ENCODE measurements at places on chromosomes 5 and 9.

DNA sequence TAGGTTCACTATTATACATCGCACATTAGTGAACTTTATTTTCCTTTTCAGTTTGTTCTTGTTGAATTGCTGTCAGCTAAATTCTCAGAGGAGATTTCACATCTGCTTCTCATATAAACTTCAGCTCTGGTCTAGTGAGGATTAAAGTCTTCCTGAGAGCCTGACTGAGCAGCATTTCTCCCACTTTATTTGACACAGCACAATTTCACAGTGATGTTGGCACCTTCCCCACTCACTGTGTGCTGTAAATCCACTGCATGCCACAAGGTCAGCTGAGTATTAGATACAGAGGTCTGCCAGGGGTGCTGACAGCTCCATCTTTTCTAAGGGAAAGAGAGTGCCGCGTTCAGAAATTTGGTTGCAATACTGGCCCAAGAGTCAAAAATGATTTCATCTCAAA lies 567.4 kb downstream of the PRR16 start:
- DNase-seq, result no peak

DNA sequence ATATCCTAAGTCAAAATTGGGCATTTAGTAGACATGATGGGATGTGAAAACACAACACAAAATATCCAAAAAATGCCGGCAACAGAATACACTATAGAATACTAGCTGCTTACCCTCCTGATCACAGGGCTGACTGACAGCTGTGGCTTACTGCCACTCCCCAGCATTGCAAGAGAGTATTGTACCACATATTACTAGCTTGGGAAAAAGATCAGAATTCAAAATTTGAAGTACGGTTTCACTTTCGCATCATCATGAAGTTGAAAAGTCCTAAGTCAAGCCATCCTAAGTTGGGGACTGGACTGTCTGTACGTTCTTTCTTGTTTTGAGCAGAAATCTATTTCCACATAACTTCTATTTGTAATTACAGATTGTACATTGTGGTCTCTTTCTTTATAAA lies 851.4 kb downstream of the MAT2B start:
- DNase-seq, result no peak

- no peak for DNase-seq
Observed at GRCh38 chr9:4214486-4214885, 85.4 kb downstream of the GLIS3 start.

GRCh38 chr9:98117984-98118639 lies 910 bp downstream of the TRIM14 start:
- peak; percentile 50 for DNase-seq

DNA sequence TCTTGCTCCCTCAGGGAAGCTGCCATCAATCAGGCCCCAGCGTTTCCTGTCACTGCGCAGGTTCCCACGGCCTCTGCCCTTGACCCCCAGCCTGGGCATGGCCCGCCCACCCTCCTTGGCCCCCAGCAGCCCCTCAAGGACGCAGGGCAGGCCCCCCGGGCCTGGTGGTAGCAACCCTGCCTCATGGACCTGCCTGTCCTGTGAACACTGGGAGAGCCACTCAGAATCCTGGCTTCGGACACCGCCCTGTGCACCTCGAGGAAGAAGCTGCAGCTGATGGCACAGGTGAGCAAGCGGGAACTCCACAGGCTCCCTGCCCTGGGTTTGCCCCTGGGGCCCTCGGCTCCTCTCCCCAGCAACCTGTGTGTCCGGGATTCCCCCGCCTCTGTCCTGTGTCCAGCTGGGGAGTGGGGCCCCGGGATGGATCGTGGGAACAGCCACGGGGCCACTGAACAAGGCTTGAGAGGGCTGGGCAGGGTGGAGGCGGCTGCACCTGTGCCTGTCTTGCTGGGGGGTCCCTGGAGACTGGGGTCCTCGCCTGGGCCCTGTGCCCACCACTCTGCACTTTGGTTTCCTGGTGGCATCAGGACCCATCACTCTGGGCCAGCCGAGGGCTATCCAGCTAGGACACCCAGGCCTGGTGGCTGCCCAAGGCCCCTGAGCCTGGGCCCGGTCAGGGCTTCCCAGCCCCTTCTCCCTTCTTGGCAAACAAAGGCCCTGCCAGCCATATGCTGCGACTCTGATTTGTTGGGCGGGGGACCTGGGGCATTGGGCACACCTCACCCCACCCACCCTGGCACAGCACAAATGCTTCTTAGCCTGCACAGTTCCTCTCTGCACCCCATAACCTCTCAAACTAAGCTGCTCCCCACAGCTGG lies 33.5 kb upstream of the EGFL7 start:
- DNase-seq, result no peak

DNA sequence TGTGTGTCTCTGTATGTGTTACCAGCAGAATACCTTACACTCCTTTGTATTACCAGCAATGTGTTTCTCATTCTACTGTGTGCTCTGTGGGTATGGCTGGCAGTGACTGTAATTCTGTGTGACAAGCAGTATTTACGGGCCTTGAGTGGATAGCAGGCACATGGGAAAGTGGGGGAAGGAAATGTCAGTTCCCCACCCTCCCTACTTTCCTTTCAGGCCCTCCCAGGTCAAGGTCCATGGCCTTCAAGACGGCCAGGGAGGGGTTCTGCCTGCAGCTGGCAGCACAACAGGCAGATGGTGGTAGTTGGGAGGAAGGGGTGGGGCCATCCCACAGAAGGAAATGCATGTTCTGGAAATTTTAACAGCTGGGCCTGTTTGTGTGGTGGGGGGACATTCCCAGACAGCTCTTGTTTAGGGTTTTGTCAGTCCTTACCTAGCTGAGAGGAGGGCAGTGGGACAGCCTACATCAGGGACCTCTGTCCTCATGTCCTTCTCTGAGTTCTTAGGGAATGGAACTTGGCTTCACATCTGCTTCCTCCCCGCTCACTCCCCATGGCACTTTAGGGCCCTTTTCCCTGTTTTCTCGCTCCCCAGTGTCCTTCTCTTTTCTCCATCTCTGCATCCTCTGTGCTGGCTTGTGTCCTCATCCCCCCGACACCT lies 14.6 kb upstream of the TNIP1 start:
- no peak for DNase-seq

- DNase-seq, result peak; percentile 36
Observed at GRCh38 chr9:126591083-126591482, 22.6 kb upstream of the LMX1B start.

- DNase-seq, result peak; percentile 3
Observed at GRCh38 chr5:164962329-164962961, 1457.0 kb downstream of the MAT2B start.

- DNase-seq, result no peak
Observed at GRCh38 chr5:167156446-167156845, 1135.0 kb upstream of the WWC1 start.

- no peak for DNase-seq
Observed at GRCh38 chr5:177486256-177486655, 11.1 kb downstream of the PDLIM7 start.

GRCh38 chr5:174895360-174895759 lies 171.0 kb downstream of the MSX2 start:
- no peak for DNase-seq

DNA sequence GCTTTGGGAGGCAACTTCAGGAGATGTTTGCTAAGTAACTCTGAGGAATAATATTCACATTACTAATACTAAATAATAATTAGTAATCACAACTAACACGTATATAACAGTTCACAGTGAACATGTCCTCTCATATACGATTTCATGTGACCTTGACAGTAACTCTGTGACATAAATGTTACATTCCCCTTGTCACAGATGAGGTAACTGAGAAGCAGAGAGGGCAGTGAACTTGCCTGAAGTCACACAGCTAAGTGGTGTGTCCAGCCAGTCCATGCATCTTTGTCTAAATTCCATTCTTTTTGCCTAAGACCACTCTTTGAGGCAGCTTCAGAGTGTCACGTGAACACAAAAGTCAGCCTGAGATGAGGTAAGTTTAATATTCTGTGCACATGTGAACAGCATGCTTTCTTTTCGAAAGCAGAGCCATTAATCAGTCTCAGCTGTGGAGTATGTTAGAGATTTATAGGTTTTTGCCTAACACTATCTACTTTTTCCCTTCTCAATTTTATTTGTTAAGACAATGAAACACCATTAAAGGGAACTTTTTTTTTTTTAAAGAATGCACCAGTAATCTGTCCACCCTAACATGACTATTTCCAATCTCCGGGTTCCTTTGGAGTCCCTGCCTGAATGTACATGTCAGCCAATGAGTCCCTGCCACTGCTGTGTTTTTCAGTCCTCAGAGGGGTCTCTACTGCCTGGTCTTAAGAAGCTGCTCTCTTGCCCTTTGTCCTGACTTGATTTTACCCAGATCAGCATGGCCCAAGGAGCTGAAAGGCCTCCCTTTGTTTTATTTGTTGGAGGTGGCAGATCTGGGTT lies 43.5 kb downstream of the SH3PXD2B start:
- no peak for DNase-seq

DNA sequence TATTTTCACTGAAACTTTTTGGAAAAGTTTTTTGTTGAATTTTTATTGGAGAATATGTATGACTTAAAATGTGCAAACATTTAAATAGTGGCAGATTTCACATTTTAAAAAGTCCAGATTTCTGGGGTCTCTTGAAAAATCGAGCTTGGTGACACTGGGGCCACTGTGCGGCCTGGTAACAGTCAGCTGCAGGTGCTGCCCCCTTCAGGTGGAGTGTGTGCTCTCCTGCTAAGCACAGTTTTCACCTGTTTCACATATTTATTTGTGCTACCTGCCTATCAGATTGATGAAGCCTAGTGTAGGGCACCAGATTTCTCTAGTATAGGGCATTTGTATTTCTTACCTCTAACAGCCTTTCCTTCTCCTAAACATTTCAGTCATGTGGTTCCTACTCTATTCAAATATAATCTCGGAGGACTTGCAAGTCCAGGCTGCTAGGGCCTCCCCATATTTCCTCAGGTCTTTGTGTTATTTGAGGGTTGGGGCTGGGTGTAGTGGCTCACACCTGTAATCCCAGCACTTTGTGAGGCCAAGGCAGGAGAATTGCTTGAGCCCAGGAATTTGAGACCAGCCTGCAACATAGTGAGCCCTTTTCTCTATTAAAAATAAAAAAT lies 95.8 kb upstream of the KLF9 start:
- DNase-seq, result peak; percentile 30

GRCh38 chr5:174844971-174845370 lies 120.6 kb downstream of the MSX2 start:
- DNase-seq, result peak; percentile 30

DNA sequence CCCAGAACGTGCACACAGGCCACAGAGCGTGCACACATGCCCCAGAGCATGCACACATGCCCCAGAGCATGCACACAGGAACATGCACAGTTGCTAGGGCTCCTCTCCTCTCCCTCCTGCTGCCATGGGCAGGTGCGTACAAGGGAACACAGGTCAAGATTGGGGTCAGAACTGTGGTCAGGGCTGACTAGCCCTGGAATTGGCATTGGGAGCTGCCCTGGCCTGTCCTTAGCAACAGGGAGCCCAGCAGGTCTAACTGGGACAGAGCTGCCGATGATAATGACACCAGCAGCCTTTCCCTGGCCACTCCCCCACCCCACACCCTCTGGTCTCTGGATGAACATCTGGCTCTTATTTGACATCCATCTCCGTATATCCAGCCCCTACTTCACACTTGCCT lies 8.0 kb downstream of the PCDH1 start:
- no peak for DNase-seq

DNA sequence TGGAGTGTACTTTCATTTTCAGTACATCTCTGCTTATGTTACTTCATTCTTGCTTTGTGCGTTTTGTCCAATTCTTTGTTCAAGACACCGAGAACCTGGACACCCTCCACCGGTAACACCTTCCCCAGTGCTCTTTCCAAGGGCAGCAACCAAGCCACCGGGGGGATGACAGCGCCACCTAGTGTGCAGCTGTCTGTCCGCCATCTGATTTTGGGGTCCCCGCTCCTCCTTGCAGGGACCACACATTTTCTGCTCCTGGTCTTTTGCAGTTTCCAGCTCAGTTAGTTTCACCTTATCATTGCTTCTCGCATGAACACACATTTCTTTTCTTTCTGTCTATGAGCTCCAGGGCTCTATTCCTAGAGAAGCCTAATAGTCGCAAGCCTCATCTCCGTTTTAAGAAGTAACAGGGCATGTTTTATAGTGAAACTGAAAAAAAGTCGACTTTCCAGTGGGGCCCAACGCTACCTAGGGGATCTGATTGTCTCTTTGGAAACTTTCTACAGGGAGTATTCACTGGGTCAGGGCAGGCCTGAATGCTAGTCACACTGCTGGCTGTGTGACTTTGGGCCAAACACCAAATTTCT lies 152.1 kb downstream of the FSTL4 start:
- peak; percentile 9 for DNase-seq

GRCh38 chr9:128636556-128637530 lies 19.8 kb downstream of the DYNC2I2 start:
- peak; percentile 40 for DNase-seq

DNA sequence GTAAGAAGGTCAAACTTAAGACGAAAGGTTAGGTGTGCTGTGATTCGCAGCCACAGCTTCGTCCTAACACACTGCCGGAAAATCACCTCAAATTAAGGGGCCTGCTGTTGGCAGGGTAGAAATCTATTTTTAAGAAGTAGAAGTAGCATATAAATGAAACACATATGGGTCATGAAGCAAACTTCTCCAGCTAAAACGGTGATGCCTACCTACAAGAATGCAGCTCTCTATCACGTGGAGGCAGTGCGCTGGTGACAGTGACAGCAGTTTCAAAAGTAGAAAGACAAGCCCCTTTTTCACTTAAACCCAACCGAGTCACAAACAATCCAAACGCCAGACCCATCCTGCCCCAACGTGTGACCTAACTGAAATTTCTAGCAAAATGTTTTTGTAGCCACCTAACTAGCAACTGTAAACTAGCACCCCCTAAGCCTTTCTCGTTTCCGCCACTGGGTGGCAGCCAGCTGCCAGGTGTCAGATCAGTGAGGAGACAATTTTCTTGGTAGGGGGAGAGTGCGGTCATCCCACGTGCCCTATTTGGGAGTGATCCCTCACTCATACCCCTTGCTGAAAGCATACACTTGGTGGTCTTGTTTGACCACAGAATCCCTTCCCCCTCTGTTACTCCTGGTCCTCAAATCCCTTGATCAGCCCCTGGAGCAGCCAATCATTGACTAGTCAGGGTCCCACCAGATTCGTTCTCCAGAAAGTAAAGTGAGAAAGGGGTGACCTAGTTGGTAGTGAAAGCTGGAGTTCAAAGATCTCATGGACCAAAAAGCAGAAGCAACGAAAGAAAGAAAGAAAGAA lies 71.8 kb upstream of the MAMDC2 start:
- DNase-seq, result peak; percentile 68
